ENCODE measurements at places on chromosomes 5 and 9.

- DNase-seq = no peak
These were observed 159.6 kb upstream of the GPR151 start for GRCh38 chr5:146675636-146676035.

GRCh38 chr5:43063721-43064171 is 23.6 kb upstream of the ANXA2R start:
- DNase-seq = no peak

- no peak for DNase-seq
These were observed 165.6 kb upstream of the MPDZ start for GRCh38 chr9:13445103-13445500.

- DNase-seq = no peak
These were observed 30.0 kb downstream of the STRBP start for GRCh38 chr9:123238365-123238764.

- DNase-seq = peak; percentile 1
These were observed 12.9 kb downstream of the HAVCR1 start for GRCh38 chr5:157046041-157046440.

GRCh38 chr9:84450029-84450428 is 109.5 kb upstream of the SLC28A3 start:
- no peak for DNase-seq

- no peak for DNase-seq
These were observed 552.4 kb upstream of the DAB2 start for GRCh38 chr5:39977066-39977655.

GRCh38 chr5:88290801-88291200 is 22.2 kb upstream of the TMEM161B start:
- no peak for DNase-seq

GRCh38 chr5:66164044-66164790 is 20.1 kb downstream of the SREK1 start:
- DNase-seq = no peak

DNA sequence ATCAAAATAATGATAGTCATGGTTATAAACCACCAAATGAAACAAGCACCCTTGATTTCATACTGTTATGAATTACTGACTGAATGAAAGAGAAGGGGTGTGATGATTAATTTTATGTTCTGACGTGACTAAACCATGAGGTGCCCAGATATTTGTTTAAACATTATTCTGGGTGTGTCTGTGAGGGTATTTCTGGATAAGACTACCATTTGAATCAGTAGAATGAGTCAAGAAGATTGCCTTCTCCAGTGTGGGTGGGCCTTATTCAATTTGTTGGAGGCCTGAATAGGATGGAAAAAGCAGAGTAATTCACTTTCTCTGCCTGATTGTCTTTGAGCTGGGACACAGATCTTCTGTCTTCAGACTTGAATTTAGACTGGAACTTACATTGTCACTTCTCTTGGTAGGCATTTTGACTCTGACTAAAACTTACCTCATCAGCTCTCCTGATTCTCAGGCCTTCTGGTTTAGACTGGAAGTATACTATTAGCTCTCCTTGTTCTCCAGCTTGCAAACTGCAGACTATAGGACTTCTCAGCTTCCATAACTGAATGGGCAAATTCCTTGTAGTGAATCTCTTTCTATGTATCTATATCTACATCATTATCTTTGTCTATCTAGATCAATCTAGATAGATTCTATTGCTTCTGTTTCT is 321.9 kb upstream of the TARS1 start:
- no peak for DNase-seq

GRCh38 chr9:129482521-129483414 is 138.1 kb downstream of the C9orf50 start:
- DNase-seq = peak; percentile 32

- no peak for DNase-seq
These were observed 456.8 kb downstream of the DMAC1 start for GRCh38 chr9:7342736-7343135.

Measured in erythroblast (primary cell).